ENCODE measurements at places on chromosomes 11 and 22.

- DNase-seq: no peak
Observed at GRCh38 chr11:34634694-34635062, 13.8 kb downstream of the EHF start.

DNA sequence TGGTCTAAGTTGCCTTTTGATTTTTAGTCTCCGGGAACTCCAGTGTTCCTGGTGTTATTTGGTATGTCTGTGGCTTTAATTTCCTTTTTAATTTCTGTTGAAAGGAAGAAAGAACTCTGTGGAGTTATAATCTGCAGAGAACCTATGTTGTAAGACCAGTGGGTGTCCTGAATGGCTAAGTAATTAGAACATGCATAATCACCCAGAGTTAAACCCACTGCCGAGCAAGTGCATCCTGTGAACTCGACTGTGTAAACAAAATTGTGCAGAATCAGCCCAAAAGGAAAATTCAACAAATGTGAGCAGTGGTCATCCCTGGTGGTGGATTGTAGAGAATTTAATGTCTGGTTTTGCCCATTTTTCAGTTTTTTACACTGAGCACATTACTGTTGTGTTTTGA, 162.5 kb downstream of the COMMD9 start:
- no peak for DNase-seq

DNA sequence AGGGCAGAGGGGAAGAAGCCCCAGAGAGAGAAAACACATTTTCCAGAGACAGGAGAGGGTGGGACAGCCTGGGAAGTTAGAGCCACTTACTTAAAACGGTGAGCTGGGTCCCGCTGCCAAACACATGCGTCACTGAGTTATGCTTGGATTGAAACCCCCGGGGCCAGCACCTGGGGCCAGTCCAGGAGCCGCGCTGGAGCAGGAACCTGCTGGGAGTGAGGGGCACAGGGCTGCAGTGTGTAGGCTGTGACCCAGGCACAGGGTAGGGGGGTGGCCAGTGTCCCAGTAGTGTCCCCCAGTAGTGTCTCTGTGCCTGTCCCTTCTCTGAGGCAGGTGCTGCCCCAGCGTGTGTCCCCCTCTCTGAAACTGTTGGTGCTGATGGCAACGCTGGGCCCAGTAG, 5.2 kb downstream of the IGLL1 start:
- no peak for DNase-seq

DNA sequence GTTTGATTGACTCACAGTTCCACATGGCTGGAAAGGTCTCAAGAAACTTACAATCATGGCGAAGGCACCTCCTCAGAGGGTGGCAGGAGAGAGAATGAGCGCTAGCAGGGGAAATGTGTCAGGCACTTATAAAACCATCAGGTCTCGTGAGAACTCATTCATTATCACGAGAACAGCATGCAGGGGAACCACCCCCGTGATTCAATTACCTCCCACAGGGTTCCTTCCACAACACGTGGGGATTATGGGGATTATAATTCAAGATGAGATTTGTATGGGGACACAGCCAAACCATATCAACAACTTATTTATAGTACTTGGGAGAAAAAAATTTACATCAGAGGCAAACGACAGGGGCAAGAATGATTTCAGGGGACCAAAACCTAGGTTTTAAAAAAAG, 3.0 kb downstream of the ME3 start:
- DNase-seq: no peak

- DNase-seq: no peak
Observed at GRCh38 chr11:107804211-107804610, 54.4 kb downstream of the SLC35F2 start.

- DNase-seq: no peak
Observed at GRCh38 chr11:74534216-74534945, 40.9 kb upstream of the LIPT2 start.

DNA sequence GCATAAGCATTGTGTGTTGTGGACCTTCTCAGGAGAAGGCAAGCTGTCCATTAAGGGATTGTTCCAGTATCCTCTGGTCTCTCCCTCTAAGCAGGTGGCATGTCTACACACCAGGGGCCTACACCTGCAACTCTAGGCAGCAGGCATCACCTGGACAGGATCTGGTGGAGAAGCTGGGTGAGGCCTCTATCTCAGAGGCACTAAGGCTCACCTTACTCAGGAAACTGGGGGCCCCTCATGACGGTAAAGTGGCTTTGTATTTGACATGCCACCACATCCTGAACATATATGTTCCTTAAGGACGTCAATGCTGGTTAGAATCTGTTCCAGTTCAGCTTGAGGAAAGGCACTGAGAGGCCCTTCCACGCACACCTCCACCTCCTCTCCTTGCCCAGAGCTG, 891.3 kb downstream of the OPCML start:
- no peak for DNase-seq

DNA sequence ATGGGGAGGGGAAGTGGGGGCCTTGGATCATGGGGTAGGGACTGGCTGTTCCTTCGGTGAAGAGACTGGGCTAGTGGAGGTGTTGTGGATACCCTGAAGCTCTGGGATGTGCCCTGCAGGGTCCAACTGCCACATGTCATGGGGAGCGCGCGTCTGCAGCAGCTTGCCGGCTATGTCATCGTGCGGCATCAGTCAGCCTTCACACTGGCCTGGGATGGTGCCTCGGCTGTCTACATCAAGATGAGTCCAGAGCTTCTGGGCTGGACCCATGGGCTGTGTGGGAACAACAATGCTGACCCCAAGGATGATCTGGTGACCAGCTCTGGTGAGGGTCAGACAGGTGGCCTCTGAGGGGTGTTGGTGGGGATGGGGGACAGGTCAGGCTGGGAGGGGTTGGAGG, 9.9 kb downstream of the OTOG start:
- no peak for DNase-seq

GRCh38 chr11:7543302-7543701, 29.5 kb downstream of the PPFIBP2 start:
- DNase-seq: no peak

DNA sequence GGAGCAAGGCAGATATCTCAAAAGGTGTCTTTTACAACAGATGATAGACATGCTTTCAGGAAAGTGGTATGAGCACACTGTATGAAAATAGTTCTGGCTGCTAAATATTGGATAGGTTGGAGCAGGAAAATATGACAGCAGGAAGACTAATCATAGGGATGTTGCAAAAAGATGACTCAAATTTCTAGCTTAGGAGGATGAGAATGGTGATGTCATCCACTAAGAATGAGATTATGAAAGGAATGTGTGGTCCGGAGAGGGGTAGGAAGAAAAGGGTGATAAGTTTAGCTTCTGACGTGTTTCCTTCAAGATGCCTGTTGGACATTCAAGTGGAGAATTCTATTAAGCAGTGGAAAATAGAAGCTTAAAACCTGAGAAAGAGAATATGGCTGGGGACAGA, 46.4 kb downstream of the RCN1 start:
- DNase-seq: no peak

DNA sequence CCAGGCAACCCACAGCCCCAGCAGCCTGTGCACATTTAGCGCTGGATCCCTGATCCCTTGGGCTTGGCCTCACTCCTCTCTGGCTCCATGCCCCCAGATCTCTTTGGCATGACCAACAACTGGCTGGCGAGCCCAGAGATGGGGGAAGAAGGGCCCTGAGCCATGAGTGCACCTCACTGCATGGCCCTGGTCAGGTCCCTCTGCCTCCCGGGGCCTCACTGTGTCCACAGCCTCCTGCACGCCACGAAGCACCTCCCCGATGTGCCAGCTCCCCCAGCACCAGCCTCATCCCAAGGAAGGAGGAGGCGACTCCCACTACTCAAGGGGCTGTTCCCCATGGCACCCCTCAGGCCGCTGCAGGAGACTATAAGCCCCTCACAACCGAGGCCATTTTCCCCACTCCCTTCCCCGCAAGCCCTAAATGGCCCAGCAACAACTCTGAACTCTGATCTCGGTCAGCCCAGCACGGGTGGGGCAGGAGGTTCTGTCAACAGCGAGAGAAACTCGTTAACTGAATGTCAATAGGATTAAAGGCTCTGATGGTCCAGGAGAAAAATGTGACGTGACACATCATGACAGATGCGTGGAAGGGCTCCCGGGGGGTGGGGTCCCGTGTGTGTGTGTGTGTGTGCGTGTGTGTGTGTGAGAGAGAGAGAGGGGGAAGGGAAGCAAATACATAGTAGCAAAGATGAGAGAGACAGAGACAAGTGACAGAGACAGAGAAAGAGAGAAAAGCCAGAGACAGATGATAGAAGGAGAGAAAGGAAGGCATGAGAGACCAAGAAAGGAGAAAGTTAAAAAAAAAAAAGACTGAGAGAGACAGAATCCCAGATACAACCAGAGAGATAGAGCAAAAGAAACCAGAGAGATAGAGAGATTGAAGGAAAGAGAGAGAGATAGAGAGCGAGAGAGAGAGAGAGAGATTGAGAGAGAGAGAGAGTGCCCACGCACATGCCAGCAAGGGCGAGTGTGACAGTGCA, 28.4 kb upstream of the SYT7 start:
- DNase-seq: no peak

DNA sequence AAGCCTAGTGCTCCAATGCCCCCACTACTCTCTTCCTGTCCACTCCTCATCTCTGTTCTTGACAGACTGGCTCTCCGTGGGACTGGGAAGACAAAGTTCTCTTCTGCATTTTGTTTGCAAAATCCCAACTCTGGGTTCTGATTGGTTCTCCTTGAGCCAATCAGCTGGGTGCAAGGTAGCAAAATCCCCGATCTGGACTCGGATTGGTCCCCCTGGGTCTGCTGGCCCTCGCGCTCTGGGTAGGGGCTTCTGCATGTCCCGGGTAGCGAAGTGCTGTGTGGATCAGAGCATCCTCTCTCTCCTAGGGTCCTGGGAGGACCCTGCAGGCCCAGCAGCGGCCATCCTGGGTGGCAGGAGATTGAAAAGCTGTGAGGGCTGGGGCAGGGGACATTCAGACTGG, 22.3 kb upstream of the A4GALT start:
- no peak for DNase-seq

DNA sequence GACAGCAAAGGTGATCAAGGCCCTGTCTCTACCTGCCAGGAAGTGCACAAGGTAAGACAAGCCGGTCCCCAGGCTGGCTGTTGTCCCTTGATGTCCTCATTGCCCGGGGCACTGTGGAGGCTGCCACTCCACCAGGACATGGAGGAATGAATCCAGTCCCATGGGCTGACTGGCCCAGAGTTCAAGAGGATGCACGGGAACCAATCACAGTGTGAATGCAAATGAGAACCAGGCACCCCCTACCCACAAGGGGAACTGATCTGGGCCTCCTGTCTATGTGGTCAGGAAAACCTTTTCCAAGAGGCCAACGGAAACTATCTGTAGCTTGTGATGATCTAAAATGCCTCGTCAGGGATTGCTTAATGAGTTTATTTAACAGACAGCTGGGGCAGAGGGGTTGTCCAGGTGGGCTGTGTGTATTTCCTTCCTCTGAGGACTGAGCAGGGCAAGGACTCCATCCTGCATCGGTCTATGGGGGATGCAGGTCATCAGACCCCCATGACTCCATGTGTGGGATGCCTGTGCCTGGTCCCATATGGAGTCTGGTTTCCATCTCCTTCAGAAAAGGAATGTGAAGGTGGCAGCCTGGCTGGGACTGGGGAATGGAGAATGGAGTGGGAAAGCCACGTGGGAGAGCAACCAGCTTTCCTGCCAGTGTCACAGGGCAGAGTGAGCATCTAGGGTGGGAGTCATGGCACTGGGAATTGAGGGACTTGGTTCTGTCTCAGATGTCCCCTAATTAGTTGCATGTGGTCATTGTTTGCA, 60.5 kb downstream of the CD82 start:
- no peak for DNase-seq

DNA sequence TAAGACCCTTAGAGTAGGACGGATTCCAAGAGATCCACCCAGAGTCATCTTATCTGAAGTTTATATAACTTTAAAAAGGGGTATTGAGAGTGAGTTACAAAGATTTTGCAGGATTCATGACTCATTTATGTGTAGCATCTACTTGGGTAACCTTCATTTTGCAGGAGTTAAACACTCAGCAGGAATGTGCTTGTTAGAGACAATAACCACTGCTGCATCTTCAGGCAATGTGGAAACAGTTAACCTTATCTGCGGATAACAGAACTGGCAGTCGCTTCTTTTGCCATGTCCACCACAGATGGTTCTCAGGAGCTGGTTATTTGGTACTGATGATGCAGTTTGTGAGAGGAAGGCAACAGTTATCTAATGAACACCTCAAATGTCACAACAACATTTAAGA, 417.9 kb upstream of the DDI1 start:
- no peak for DNase-seq
